ENCODE measurements at places on chromosomes 4 and X.

- DNase-seq, result no peak
Measured at GRCh38 chr4:176441594-176441993, 121.8 kb downstream of the SPCS3 start.

DNA sequence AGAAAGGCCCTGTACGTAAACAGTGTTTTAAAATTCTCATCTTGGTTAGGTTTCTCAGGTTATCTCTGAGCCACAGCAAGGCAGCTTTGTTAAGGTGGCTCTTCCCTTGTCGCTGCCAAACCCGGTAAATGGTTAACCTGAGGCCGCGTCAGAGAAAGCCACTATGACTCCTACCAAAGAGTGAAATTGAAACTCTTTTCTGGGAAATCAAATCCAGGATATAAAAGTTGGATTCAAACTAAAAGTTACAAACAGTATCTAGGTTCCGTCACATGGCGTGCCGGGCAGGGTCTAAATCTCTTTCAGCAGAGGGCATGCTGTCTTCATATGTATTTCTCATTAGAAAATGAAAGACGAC, 433 bp downstream of the MMAA start:
- DNase-seq, result no peak

- no peak for DNase-seq
Measured at GRCh38 chrX:119755981-119756533, 2.3 kb upstream of the SOWAHD start.

DNA sequence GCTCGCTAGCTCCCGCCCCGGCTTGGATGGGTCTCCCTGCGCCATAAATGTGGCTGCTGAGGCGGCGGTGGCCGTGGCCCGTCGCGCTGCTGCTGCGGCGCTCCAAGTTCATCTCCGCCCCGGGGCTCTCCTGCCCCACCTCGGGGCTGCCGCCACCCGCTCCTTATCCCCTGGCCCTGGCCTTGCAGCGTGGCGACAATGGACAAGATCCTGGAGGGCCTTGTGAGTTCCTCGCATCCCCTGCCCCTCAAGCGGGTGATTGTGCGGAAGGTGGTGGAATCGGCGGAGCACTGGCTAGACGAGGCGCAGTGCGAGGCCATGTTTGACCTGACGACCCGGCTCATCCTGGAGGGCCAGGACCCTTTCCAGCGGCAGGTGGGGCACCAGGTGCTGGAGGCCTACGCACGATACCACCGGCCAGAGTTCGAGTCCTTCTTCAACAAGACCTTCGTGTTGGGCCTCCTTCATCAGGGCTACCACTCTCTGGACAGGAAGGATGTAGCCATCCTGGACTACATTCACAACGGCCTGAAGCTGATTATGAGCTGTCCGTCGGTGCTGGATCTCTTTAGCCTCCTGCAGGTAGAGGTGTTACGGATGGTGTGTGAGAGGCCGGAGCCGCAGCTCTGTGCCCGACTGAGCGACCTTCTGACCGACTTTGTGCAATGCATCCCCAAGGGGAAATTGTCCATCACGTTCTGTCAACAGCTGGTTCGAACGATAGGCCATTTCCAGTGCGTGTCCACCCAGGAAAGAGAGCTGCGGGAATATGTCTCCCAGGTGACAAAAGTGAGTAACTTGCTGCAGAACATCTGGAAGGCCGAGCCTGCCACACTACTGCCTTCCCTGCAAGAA, 763 bp downstream of the USP38 start:
- DNase-seq, result peak; percentile 65

DNA sequence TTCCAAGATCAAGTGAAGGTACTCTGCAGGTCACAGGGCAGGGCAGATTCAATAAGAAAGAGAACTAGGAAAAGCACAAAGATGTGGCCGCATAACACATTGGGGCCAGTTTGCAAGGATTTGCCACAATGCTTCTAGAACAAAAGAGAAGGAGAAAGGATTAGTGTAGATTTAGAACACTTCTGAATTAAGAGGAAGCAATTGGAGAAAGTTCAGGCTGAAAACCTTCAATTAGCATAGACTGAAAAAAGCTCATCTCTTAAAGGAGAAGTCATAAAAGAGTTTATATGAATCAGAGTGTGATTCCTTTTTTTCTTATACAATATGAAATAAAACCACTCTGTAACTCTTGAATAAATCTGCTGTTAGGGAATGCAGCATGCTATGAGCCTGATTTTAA, 215.6 kb upstream of the FAT1 start:
- no peak for DNase-seq

DNA sequence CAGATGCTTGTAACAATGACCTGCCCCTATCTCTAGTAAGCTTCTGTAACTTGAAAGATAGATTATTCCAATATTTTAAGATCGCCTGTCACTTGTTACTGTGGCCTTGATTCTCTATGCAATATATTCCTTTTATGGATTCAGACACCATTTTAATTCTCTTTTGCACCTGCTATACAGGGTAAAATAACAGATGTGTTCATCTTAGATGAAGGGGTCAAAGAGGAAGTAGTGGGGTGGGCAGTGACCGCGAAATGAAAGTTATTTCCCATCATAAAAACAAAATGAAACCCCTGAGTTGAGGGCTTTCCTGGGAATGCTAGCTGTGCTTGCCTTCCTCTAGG, 175.9 kb downstream of the TSPAN5 start:
- DNase-seq, result no peak

- no peak for DNase-seq
Measured at GRCh38 chrX:22165732-22166457, 106.8 kb upstream of the CBLL2 start.

GRCh38 chr4:25704516-25704915, 48.9 kb downstream of the SLC34A2 start:
- no peak for DNase-seq

GRCh38 chr4:7327341-7327885, 107.3 kb downstream of the PSAPL1 start:
- no peak for DNase-seq

GRCh38 chr4:18961879-18962278, 940.3 kb upstream of the LCORL start:
- no peak for DNase-seq

GRCh38 chrX:149572743-149573142, 14.5 kb downstream of the MAGEA9B start:
- DNase-seq, result no peak

DNA sequence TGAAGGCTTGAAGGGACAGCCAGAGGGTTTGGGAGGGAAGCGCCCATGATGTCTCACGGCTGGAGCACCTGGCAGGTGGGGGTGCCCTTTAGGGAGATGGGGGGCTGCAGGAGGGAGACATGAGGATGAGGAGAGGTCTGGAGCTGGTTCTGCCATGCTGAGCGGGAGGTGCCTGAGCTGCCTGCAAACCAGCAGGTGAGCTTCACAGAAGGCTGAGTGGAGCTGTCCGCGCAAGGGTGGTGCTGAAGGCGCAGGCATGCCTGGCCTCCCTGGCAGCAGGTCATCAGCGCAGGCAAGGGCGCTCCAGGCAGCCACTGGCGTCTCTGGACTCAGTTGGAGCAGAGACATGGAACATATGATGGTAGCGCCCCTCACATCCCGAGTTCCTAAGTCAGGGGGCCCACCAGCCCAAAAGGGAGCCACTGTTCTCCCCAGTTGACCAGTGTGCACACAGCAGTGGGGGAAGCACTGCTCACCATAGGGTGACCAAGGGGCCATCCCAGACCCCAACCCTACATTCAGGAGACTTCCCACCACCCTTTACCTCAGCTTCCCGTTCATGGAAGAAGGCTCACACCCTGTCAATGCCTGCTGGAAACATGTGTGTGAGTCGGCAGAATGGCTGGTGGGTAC, 25.8 kb downstream of the ADRA2C start:
- DNase-seq, result no peak

GRCh38 chr4:80989921-80990544, 40.5 kb upstream of the BMP3 start:
- peak; percentile 13 for DNase-seq

- no peak for DNase-seq
Measured at GRCh38 chr4:41455206-41455605, 82.8 kb upstream of the LIMCH1 start.

- no peak for DNase-seq
Measured at GRCh38 chrX:49227726-49228125, 5.4 kb downstream of the CACNA1F start.

- no peak for DNase-seq
Measured at GRCh38 chr4:3773552-3774001, 7.4 kb downstream of the ADRA2C start.

DNA sequence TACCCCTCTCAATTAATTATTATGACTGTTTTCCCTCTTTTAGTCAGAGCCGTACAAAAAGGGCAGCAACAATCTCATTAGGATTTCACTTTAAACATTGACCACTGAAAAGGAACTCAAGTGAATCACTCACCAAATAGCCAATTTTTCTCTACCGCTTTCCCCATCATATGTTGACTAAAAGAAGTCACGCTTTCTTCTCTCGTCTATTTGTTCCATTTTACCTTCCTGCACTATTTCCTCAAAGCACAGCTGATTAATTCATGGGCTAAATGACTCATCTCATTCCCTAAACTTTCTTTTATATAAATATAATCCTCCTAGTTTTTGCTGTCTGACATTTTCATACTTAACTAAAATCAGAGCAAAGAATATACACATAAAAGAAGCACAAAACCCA, 8.2 kb downstream of the MID1 start:
- no peak for DNase-seq

- DNase-seq, result no peak
Measured at GRCh38 chr4:177487977-177488376, 45.7 kb upstream of the AGA start.
